NAMALWA (cell line): ENCODE measurements at places on chromosomes 12 and 14.
A peak's percentile ranks its signal among the peaks of the same experiment; 100 is the strongest.

DNA sequence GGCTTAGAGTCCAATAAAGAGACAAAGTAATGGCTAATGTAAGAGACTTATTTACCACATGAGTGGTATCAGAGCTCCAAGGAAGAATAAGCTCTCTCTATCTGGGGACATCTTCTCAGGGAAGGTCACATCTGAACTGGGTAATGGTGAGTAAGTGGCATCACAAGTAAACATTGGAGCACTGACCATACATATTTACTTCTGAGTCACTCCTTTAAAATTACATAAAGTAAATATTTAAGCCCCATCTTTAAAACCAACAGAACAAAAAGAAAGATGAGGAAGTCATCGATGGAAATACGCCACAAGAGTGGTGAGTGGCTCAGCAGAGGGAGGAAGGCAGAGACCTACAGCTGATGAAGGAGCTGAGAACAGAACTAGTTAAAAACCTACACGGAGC is 159.9 kb downstream of the DUSP6 start:
- no peak for DNase-seq

GRCh38 chr12:103046154-103046553 is 88.7 kb downstream of the ASCL1 start:
- DNase-seq, result no peak

DNA sequence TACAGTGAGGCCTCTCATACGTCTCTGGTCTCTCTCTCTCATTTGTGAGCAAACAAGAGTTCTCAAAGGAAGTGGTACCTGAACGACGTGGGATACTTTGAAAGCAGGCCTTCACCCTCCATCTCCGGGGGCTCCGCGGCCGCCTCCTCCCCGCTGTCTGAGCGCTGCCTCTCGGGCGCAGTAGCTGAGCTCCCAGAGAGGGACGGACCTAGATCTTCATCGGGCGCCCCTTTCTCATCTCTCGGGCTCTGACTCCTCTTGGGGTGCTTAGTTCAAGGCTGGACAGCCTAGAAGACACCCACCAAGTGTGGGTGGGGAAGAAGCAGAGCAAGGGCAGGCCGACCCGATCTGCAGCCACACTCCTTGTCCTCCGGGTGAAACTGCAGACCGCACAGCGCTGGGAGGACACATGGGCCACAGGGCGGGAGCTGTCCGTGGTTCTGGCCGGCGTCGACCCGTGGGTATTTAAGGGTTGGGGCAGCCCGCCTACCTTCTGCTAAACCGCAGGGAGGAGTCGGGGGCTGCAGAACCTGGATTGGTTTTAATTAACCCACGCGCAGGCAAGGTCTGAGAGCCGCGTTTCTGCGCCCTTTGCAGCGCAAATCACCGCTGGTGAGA is 92.7 kb downstream of the PAH start:
- no peak for DNase-seq

DNA sequence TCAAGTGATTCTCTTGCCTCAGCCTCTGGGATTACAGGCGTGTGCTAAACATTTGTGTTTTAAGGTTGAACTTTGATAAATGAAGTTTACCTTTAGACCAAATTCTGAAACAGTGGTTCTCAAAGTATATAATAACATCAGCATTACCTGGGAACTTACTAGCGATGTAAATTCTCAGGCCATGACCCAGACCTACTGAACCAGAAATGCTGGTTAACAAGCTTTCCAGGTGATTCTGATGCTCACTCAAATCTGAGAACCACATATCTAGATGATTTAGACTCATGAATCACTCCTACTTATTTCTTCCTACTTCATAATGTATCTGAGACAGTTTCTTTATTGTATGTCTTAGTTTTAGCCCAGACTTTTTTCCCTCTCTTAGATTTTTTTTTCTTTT is 43.6 kb downstream of the RAD51B start:
- no peak for DNase-seq

- no peak for DNase-seq
Observed at GRCh38 chr12:109510196-109510595, 32.8 kb downstream of the UBE3B start.

- DNase-seq, result no peak
Observed at GRCh38 chr14:32620724-32621123, 291.6 kb downstream of the AKAP6 start.

- peak; percentile 42 for DNase-seq
Observed at GRCh38 chr14:101825797-101826196, 64.3 kb downstream of the PPP2R5C start.

DNA sequence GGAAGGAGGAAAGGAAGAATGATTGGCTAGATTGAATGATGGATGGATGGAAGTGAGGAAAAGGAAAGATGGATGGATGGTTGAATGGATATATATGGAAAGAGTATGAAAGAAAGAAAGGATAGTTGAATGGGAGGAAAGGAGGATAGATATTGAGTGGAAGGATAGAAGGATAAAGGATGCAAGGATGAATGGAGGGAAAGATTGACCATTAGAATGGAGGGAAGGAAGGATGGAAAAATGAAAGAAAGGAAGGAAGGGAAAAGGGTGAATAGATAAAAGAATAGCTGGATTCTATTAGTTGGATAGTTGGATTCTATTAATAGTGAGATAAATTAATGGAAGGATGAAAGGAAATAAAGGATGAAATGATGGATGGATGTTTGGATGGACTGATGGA is 105.9 kb downstream of the CALM1 start:
- DNase-seq, result no peak

GRCh38 chr12:87363497-87364084 is 665.6 kb downstream of the C12orf50 start:
- no peak for DNase-seq

DNA sequence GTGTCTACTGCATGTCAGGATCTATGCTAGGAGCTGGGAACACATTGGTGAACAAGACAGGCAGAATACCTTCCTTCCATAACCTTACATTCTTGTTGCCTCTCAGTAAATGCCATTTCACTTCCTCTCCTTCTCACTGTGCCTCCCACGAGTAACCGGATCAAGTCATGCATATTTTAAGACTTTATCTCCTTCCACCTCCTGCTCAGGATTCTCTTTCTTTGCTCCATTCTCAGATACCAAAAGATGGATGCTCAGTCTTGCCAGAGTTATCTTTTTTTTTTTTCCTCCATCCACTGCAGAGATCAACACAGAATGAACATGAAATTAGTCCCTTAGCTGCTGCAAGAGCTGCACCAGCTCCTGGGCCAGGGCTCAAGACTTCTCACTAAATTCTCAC is 20.0 kb upstream of the APPL2 start:
- DNase-seq, result no peak

GRCh38 chr14:50260072-50260471 is 28.7 kb upstream of the SOS2 start:
- no peak for DNase-seq

DNA sequence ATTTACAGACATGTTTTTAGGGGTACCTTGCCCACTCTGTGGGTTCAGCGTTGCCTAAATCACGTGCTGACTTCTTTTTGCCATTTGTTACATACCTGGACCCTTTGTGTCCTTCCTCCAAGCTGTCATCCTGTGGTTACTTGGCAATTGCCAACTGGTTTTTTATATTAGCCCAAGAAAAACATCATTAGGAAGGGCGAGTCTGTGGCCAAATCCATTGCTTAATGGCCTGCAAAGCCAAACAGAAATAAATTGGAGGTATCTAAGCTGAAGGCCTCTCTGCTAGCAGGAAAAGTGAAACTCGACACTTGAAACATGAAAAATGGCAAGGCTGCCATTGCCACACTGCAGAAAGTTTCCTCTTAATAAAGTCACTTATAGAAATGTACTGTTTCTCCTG is 190.4 kb downstream of the NUAK1 start:
- no peak for DNase-seq

- no peak for DNase-seq
Observed at GRCh38 chr12:12017135-12017581, 53.6 kb upstream of the BCL2L14 start.

- DNase-seq, result no peak
Observed at GRCh38 chr14:67996235-67996634, 176.7 kb downstream of the RAD51B start.

GRCh38 chr12:122834921-122835749 is at the start of gene HIP1R:
TSS of gene HIP1R (plus strand) at chr12:122835457. CDS start at chr12:122835551, 94 bp downstream.
- peak; percentile 70 for DNase-seq

GRCh38 chr12:130549361-130549760 is 166.7 kb downstream of the RIMBP2 start:
- no peak for DNase-seq

- peak; percentile 54 for DNase-seq
Observed at GRCh38 chr12:68469113-68469512, 137.0 kb upstream of the MDM1 start.

DNA sequence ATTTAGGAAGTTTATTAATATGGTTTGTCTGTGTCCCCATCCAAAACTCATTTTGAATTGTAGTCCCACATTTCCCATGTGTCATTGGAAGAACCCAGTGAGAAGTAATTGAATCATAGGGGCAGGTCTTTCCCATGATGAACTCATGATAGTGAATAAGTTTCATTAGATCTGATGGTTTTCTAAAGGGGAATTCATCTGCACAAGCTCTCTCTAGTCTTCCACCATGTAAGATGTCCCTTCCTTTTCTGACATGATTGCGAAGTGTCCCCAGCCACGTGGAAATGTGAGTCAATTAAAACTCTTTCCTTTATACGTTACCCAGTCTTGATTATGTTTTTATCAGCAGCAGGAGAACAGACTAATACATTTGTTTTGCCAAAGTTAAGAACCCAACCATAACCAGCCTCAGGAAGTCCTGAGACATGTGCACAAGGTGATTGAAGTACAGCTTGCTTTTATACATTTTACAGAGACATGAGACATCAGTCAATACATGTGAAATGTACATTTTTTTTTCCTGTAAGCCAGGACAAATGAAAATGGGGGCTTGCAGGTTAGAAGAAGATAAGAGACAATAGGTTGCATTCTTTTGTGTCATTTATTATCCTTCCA is 1136.7 kb downstream of the TMEM121 start:
- DNase-seq, result no peak

GRCh38 chr14:97390096-97390724 is 593.0 kb downstream of the VRK1 start:
- DNase-seq, result no peak

DNA sequence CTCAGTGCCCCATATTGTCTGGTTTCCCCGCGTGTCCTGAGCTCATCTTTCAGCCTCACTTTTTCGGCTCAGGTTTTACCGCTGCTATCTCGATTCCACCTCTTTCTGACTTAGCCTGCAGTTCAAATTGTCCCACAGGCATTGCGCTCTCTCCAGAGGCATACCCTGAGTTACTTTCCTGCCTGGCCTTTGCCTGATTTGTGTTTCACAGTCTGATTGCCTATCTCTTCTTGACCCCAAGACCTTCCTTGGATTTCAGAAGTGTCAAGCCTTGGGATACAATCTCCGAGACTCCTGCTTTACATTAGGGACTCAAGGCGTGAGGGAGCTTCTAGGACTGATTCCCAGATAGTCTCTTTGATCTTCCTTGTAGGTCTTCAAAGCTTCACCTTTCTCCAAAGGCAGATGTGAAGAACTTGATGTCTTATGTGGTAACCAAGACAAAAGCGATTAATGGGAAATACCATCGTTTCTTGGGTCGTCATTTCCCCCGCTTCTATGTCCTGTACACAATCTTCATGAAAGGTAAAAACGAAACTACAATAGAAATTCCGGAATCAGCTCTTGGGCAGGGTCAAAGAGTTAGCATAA is 629 bp downstream of the LETMD1 start:
- peak; percentile 29 for DNase-seq

DNA sequence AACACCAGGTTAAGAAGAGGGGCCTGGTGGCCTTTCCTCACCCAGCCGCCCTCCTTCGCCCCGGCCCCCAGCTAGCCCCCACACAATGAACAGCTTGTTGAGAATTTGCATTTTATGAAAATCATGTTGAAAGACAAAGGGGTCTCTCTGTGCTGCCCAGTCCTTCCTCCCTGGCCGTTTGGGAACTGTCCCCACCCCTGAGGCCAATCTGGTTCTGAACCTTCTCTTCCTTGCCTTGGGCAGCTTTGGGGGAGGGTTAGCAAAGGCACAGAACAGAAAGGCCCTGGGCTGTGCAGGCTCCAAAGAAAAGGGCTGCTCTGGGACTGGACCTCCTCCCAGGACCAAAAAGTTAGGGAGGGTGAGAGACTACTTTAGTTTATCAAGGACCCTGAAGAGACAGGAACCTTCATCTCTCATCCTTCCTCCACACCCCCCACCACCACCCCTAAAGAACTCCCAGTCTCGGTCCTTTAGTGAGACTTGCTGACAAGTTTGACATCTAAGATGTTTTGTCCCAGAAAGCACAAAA is 1.3 kb downstream of the TAMALIN start:
- no peak for DNase-seq

- no peak for DNase-seq
Observed at GRCh38 chr14:53599221-53599945, 357.2 kb downstream of the BMP4 start.

DNA sequence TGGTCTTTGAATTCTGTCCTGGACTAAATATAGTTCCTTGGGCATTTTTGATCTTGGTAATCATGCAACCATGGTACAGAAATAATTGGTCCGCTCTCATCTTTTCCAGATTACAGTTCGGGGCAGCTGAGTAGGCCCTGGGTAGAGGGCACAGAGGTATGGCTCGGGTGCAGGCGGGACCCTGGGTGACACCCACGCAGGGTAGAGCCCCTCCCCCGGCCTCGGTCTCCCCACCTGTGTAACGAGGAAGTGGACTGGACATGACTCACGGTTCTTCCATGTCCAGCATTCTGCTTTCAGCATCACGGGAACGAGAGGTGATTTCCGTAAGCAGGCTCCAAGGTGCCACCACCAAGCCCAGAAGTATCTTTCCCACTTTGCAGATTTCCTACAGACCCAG is 91.0 kb upstream of the DIO3 start:
- no peak for DNase-seq

GRCh38 chr14:102252834-102253801 is 51.8 kb downstream of the MOK start:
- DNase-seq, result no peak

DNA sequence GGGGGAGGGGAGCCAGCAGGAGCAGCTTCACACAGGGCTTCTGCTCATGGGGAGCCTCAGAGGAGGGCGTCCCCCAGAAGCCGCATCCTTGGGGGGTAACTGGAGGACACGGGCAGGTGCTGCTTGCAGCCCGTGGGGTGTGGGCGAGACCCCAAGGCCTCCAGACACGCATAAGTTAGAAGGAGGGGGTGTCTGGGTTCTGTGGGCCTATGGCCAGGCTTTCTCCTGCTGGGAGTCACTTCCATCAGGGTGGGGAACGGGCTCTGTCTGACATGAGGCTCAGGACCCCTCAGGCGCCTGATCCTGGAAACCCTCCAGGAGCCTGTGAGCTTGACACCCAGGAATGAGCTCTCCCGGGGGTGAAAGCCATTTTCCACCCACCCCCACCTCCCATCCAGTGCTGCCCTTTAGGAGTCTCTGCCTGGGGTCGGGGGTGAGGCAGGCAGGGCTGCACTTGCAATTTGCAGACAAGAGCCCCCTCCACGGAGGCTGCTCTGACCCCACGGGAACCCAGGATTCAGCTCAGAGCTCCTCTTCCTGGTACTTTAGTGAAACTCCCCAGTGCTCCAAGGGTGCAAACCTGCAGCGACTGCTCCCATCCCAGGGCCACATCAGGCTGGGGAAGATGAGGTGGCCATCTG is 325.7 kb downstream of the ADGRD1 start:
- no peak for DNase-seq
